Esophagus (tissue), 2 donors: ENCODE measurements at places on chromosomes 4 and X. TPM values are rescaled to one million over a fixed set of nuclear protein-coding genes. Genes with fewer than 3 reads are reported as not detected.

GSPT2 gene
- 0.67 TPM for polyA plus RNA-seq

NPNT gene
- polyA plus RNA-seq: 11.2 TPM

C4orf51 gene
- not detected for polyA plus RNA-seq

PF4V1 gene
- polyA plus RNA-seq: not detected

BGN gene
- 11.6 TPM for polyA plus RNA-seq

TMEM154 gene
- 24.2 TPM for polyA plus RNA-seq

ANKRD17 gene
- polyA plus RNA-seq: 14.8 TPM

DCUN1D4 gene
- 9.2 TPM for polyA plus RNA-seq

TRO gene
- 2.9 TPM for polyA plus RNA-seq

MBTPS2 gene
- 2.5 TPM for polyA plus RNA-seq

AR gene
- polyA plus RNA-seq: 0.52 TPM

TMPRSS11E gene
- 227 TPM for polyA plus RNA-seq

AMOT gene
- 0.77 TPM for polyA plus RNA-seq

PRKX gene
- 5.6 TPM for polyA plus RNA-seq

RADX gene
- polyA plus RNA-seq: 1.1 TPM

FOXR2 gene
- polyA plus RNA-seq: not detected

SPANXC gene
- polyA plus RNA-seq: not detected

BMP2K gene
- polyA plus RNA-seq: 11.6 TPM

TACC3 gene
- polyA plus RNA-seq: 25.7 TPM

AMTN gene
- polyA plus RNA-seq: 0.09 TPM

IL2 gene
- polyA plus RNA-seq: not detected

TCEAL6 gene
- polyA plus RNA-seq: not detected

H2BW2 gene
- polyA plus RNA-seq: not detected

EVC gene
- polyA plus RNA-seq: 4.0 TPM

TBX22 gene
- not detected for polyA plus RNA-seq

RHOXF2 gene
- not detected for polyA plus RNA-seq

CXCL11 gene
- not detected for polyA plus RNA-seq

TEX13B gene
- polyA plus RNA-seq: not detected

NIPAL1 gene
- polyA plus RNA-seq: 9.2 TPM

GSX2 gene
- not detected for polyA plus RNA-seq

AFP gene
- 0.05 TPM for polyA plus RNA-seq

UGT2B17 gene
- 0.02 TPM for polyA plus RNA-seq

ADGRL3 gene
- 0.12 TPM for polyA plus RNA-seq

PABPC1L2B gene
- not detected for polyA plus RNA-seq

MID2 gene
- polyA plus RNA-seq: 3.3 TPM

CXCL1 gene
- 12.4 TPM for polyA plus RNA-seq

MAGEC1 gene
- not detected for polyA plus RNA-seq

CTAG1B gene
- 0.04 TPM for polyA plus RNA-seq

PAGE2B gene
- 0.49 TPM for polyA plus RNA-seq

SPANXB1 gene
- not detected for polyA plus RNA-seq

GALNTL6 gene
- polyA plus RNA-seq: not detected

SPANXN3 gene
- not detected for polyA plus RNA-seq

CPE gene
- polyA plus RNA-seq: 19.9 TPM
